NCI-H1694 (cell line): ENCODE measurements at places on chromosomes 6 and 20.

DNA sequence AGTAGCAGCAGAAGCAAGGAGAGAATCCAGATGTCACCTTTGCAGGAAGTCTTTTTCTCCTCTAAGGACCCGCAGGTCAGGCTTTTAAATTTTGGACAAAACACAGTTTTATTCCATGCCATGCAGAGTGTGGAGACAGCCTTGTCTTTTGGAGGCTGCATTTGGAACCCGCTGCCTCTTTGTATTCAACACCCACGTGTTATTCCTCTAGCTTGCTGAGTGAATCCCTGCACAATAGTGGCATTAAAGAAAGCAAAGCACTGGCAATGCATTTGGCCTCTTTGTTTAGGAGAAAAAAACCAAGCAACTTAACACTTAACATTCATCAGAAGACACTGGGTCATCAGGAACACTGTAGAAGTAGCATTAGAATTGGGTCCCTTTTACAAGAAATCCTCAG lies 43.5 kb downstream of the TFAP2B start:
- no peak for DNase-seq

DNA sequence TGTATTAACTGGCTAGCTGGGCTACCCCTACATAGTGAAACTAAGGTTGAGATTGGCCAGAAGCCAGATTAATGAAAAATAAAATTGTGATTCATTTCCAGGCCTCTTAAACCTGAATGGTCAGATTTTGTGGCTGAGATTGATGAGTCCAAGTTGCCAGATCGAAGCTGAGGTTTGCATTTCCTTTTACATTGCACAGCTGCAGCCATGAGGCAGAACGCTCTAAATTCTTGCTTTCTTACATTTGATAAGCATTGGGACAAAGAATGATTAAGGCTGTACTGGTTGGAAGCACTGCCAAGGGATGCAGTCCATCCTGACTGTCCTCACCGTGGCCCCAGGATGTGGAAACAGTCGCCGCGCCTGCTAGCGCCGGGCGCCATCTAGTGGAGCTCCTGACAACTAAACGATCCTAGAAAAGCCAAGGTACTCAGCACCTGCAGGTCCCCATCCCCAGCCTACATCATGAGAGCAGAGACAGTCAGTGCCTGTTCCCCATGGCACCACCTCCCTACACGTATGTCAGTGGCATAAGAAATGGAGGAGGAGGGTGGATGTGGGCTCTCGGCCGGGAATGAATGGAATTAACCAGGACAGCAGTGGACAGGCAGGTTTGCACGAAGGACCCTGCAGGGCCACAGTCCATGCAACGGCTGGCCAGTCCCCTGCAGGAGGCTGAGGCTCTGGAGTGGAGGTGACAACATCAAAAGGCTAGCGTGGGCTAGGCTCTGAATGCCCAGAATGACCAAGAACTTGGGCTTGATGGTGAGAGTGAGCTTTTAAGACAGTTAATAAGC lies 19.0 kb downstream of the PXDC1 start:
- peak; percentile 6 for DNase-seq

DNA sequence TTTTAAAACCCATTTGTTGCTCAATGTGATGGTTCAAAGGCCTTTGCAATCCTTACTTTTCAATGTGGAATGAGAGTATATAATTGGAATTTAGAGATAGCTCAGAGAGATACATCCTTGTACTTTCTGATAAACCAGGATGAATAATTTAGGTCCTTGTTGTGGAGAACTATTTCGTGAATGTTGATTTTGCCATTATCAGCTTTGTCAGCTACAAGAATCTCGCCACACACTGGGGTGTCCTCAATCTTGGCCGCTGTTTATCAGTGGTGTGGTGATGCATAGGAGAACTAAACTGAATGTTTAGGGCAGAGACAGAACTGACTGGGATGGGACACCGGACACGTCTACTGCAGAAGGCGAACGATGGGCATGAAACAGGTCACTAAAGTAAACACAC lies 111.2 kb upstream of the SLC35B3 start:
- DNase-seq, result no peak

GRCh38 chr6:13289789-13290318 lies 38.5 kb downstream of the TBC1D7 start:
- no peak for DNase-seq

DNA sequence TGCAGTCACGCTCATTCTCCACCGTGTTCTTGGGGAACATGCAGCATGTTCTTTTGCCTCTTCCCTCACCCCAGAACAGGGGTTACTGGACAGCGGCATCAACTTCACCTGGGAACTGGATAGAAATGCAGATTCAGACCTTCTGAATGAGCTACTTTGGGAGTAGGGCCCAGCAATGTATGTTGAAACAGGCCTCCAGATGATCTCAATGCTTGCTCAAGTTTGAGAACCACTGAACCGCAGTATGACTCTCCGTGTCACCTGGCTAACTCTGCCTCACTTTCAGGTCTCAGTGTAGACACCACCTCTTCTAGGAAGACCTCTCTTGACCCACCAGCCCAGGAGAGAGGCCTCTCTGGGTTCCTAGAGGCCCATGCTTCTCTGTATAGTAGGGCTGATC lies 4.9 kb downstream of the TRIB3 start:
- no peak for DNase-seq

- DNase-seq, result no peak
These were observed 2.2 kb downstream of the PSMG4 start for GRCh38 chr6:3260772-3261517.

DNA sequence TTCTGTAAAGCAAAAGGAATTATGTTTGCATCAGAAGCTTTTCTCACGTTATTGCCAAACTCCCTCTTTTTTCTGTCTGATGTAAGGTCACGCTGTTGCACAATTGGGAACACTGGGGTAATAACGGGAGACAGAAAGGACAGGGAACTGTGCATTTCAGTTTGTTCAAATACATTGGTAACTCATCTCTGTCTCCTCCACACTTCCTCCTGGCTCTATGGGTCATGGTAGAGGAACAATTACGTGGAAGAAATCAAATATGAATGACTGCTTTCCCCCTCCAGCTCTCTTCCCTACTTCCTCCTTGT lies 132.2 kb upstream of the TNFAIP3 start:
- DNase-seq, result no peak

DNA sequence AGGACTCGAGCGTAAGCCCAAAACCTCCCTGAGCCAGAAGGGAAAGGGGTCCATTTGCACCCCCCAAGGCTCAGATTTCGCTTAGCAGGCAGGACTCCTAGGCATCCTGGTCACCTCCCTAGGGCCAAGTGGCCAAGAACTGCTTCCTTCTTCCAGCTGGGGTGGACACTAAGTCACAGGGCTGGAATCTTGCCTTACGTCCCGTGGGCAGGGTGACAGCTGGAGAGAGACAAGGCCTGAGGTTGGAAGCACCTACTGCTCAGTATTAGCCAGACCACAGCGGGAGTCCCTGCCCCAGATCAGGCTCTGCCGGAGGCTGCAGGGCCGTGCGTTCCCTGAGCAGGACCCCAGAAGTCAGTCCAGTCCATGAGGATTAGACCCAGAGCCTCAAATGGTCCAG lies 19.7 kb downstream of the LAMA5 start:
- no peak for DNase-seq
